CD4-positive, alpha-beta memory T cell (primary cell): ENCODE measurements at places on chromosomes 4 and X. TPM values are rescaled to one million over a fixed set of nuclear protein-coding genes. Genes with fewer than 3 reads are reported as not detected.

DNA sequence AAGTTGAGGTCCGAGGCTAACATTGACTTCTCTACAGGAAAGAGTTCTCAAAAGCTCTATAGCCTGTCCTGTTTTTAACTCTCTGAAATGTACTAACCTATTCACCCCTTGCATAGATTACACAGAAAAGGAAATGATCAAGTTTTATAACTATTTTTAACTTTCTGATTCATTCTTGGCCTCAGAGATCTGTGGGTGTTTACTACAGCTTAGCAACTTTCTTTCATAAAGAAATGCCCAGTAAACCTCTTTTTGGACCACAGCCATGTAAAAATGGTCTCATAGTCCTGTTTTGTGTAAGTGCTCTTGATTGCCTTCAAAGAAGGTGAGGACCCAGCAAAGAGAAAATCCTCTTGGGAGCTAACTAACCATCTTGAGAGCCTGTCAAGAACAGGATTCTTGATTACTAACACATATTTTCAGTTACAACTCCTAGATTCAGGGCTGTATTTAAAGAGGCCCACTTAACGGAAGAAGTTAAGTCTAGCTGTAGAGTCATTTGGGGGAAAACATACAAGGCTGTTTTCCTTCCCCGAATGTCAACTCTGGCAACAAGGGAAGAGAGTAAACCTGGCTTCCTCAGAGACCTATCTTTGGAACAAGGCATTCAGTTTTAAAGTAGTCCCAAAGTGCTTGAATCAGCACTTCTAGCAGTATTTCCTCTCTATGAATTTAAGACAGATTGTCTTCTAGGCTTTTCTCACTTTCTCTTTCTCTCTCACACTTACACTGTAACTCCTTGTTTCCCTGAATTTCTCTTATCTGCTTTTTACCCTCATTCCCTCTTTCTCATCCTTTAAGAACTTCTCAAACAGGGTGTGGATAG lies 78.2 kb downstream of the IL21 start:
- DNase-seq = no peak

DNA sequence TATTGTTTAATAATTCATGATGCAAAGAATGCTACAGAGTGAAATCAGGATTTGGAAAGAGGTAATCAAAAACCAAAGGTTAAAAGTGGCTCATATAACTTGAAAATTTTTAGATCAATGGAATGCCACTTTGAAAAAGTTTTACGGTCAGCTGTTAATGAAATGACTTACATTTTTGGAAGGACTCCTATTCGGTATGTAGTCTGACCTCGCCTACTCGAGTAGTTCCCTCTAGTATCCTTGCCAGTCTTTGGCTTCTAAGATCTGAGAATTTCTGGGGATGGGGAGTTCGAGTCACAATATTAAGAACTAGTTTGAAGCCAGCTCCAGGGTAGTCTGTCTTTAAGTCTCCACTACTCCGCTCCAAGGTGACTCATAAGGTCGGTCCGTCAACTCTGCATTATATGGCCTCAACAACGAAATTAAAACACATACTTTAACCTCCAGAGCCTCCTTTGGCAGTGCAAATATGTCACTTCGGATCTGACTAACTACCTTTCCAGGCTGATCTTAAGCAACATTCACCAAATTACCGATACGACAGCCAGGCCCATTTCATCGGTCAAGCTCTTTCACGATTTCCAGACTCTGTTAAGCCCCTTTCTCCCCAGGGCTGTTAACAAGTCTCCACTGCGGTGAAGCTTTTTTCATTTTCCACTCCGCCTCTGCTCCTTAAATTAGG lies 733 bp upstream of the NAA15 start:
- DNase-seq = no peak

Gene RAPGEF2
- total RNA-seq = 27.9 TPM

Gene GPR119
- not detected for total RNA-seq

Gene STK26
- total RNA-seq = 38.1 TPM

Gene ATP6AP2
- 86.5 TPM for total RNA-seq
